ENCODE measurements at places on chromosomes 2 and 18. TPM values are rescaled to one million over a fixed set of nuclear protein-coding genes. Genes with fewer than 3 reads are reported as not detected.

GRCh38 chr2:220117025-220117424 is 489.6 kb downstream of the SLC4A3 start:
- H3K4me1 ChIP-seq = no peaks in the 10 kb centered on the region
- H3K4me3 ChIP-seq = no peak overlapping the region
- H3K27ac ChIP-seq = no peak overlapping the region
- no peaks in the 10 kb centered on the region for H3K36me3 ChIP-seq
- no peak for DNase-seq

DNA sequence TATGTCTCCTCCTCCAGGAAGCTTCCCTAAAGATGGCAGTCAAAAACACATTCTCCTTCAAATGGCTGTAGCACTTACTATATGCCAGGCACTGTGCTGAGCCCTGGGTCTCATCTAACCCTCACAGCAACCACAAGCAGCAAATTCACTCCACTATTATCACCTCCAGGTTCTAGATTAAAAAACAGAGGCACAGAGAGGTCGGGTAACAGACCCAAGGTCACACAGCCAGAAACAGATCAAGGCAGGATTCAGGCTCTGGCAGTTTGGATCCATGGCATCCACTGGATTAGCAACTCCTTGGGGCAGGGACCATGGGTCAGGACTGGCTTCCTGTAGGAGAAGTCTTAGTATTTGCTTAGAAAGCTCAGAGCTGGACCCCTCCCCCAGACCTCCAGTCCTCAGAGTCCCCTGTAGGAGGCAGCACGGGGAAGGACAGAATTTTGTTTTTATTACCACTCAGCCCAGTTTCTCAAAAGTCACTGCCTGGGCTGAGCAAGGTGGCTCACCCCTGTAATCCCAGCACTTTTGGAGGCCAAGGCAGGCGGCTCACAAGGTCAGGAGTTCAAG is 34.4 kb downstream of the ZFP36L2 start:
- no peaks in the 10 kb centered on the region for H3K27me3 ChIP-seq
- peak; percentile 58 for DNase-seq
- H3K4me3 ChIP-seq = no peak overlapping the region
- peak overlapping the region; percentile 96 for H3K27ac ChIP-seq
- peaks cover 50% of the 10 kb centered on the region for H3K4me1 ChIP-seq
- H3K36me3 ChIP-seq = no peaks in the 10 kb centered on the region

GRCh38 chr2:62568983-62569837 is 63.2 kb upstream of the TMEM17 start:
- peaks cover 15% of the 10 kb centered on the region for H3K27me3 ChIP-seq
- H3K27ac ChIP-seq = no peak overlapping the region
- H3K4me1 ChIP-seq = peaks cover 3% of the 10 kb centered on the region
- no peak overlapping the region for H3K4me3 ChIP-seq
- H3K36me3 ChIP-seq = no peaks in the 10 kb centered on the region
- DNase-seq = no peak

GRCh38 chr2:62321380-62322289 is 125.7 kb downstream of the B3GNT2 start:
- H3K27ac ChIP-seq = no peak overlapping the region
- no peak for DNase-seq
- no peaks in the 10 kb centered on the region for H3K27me3 ChIP-seq
- no peaks in the 10 kb centered on the region for H3K36me3 ChIP-seq
- no peaks in the 10 kb centered on the region for H3K4me1 ChIP-seq

- H3K36me3 ChIP-seq = no peaks in the 10 kb centered on the region
- H3K4me1 ChIP-seq = no peaks in the 10 kb centered on the region
- H3K4me3 ChIP-seq = no peak overlapping the region
- DNase-seq = no peak
- H3K27me3 ChIP-seq = no peaks in the 10 kb centered on the region
These were observed 110.7 kb upstream of the PTPRM start for GRCh38 chr18:7456376-7456775.

GRCh38 chr18:69882965-69883668 is 64.6 kb downstream of the CD226 start:
- no peaks in the 10 kb centered on the region for H3K36me3 ChIP-seq
- no peak for DNase-seq
- no peaks in the 10 kb centered on the region for H3K4me1 ChIP-seq
- H3K27me3 ChIP-seq = no peaks in the 10 kb centered on the region

- H3K27ac ChIP-seq = no peak overlapping the region
- H3K4me3 ChIP-seq = no peak overlapping the region
- no peaks in the 10 kb centered on the region for H3K4me1 ChIP-seq
- DNase-seq = no peak
- H3K36me3 ChIP-seq = no peaks in the 10 kb centered on the region
These were observed 613.2 kb upstream of the ACVR2A start for GRCh38 chr2:147231607-147232006.

DNA sequence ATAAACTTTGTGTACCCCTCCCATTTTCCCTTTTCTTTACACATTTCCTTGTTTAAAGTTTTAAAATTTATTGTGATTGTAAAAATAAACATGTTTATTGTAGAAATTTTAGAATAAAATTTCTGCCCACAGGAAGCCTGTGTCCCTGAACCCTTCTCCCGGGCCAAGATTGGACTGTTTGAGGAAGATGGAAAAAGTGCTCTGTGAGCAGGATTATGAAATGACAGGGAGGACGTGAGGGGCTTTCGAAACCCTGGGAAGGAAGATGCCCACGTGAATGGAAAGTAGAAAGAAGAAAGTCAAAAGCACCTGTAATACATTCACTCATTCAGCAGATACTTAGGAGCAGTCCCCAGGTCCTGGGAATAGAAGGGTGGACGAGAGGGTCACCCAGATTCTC is 25.4 kb upstream of the ATOH8 start:
- H3K27ac ChIP-seq = no peak overlapping the region
- peaks cover 9% of the 10 kb centered on the region for H3K27me3 ChIP-seq
- no peaks in the 10 kb centered on the region for H3K36me3 ChIP-seq
- H3K4me3 ChIP-seq = no peak overlapping the region

DNA sequence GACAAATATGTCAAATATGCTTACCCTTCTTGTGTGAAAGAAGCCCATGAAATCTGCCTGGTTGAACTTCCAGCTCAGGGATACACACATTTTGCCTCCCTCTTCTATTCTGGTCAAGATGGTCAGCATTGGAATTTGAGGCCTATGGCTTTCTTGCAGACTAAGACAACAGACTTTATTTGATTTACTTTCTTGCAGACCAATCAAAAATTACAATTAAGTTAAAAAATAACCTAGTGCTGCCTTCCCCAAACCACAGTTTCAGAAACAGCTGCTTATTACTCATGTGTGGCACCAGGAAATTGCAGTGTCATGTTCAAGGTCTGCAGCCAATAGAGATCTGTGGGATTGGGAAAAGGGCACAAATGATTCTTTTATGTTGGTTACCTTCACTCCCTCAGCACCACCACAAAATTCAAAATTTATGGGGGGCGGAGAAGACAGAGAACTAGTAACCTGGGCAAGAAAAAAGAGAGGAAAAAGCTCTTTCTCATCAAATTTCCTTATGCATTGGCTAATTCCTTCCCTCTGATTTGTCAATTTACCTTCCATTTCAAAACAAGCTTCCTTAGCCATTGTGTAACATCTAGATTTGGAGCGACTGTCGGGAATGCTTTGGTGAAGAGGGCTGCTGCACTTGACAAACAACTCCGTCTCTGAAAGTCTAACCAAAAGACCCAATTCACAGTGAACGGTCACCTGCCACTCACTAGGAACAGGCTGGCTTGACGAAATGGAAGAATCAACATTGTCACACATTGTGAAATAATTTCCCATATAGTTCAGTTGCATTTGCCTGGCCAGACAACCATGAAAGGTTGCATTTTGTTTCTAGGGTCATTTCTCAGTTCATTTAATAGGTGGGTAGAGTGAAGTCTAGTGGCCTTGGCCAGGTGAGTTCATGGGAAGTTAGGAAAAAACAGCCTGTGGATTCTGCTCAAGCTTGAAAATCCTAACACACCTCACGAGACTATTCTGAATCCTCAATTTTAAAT is 100.4 kb upstream of the FZD5 start:
- H3K27me3 ChIP-seq = no peaks in the 10 kb centered on the region
- no peak overlapping the region for H3K4me3 ChIP-seq
- H3K36me3 ChIP-seq = no peaks in the 10 kb centered on the region
- no peak for DNase-seq
- no peak overlapping the region for H3K27ac ChIP-seq

- H3K27ac ChIP-seq = no peak overlapping the region
- H3K27me3 ChIP-seq = peaks cover 3% of the 10 kb centered on the region
- DNase-seq = no peak
- H3K4me3 ChIP-seq = no peak overlapping the region
- H3K4me1 ChIP-seq = no peaks in the 10 kb centered on the region
- no peaks in the 10 kb centered on the region for H3K36me3 ChIP-seq
These were observed 106.2 kb downstream of the KCNF1 start for GRCh38 chr2:11017921-11018320.

GRCh38 chr18:43596105-43596712 is 318.9 kb upstream of the SYT4 start:
- H3K4me3 ChIP-seq = no peak overlapping the region
- H3K27ac ChIP-seq = no peak overlapping the region

- no peak for DNase-seq
- H3K4me3 ChIP-seq = no peak overlapping the region
- H3K27ac ChIP-seq = no peak overlapping the region
- no peaks in the 10 kb centered on the region for H3K27me3 ChIP-seq
- H3K4me1 ChIP-seq = no peaks in the 10 kb centered on the region
These were observed 42.3 kb downstream of the FAM124B start for GRCh38 chr2:224359569-224359968.

DNA sequence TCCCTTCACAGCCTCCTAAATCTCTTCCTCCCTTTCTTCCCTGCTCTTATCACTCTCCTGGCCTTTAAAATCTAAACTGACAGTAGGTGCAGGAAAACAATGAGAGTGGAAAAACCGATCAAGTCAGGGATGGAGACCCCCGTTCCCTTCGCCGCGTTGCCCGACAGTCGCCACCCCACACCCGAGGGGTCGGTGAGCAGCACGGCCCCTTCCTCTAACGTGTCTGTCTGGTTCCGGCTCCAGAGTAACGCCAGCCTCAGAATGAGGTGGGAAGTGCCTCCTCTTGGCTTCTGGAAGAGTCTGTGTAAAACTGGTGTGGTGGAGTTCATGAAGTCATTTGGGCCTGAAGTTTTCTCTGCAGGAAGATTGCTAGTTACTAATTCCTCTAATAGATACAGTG is 138.6 kb downstream of the NFATC1 start:
- peaks cover 5% of the 10 kb centered on the region for H3K36me3 ChIP-seq
- no peak overlapping the region for H3K4me3 ChIP-seq
- no peak overlapping the region for H3K27ac ChIP-seq
- no peaks in the 10 kb centered on the region for H3K27me3 ChIP-seq
- no peaks in the 10 kb centered on the region for H3K4me1 ChIP-seq

GRCh38 chr2:232567721-232568120 is 17.2 kb downstream of the EIF4E2 start:
- no peak overlapping the region for H3K4me3 ChIP-seq
- H3K4me1 ChIP-seq = no peaks in the 10 kb centered on the region
- DNase-seq = no peak
- H3K27ac ChIP-seq = no peak overlapping the region

GRCh38 chr18:55106906-55107305 is 147.6 kb upstream of the CCDC68 start:
- no peaks in the 10 kb centered on the region for H3K36me3 ChIP-seq
- H3K4me3 ChIP-seq = no peak overlapping the region
- no peak overlapping the region for H3K27ac ChIP-seq
- no peak for DNase-seq
- H3K27me3 ChIP-seq = no peaks in the 10 kb centered on the region

C18orf32 gene
- 107 TPM for polyA plus RNA-seq

DSC2 gene
- not detected for polyA plus RNA-seq

IHH gene
- polyA plus RNA-seq = not detected

CNGA3 gene
- polyA plus RNA-seq = not detected

PLGLB1 gene
- 1.3 TPM for polyA plus RNA-seq

Data from CD4-positive, CD25-positive, alpha-beta regulatory T cell (primary cell).